ENCODE measurements at places on chromosomes 1 and 21. TPM values are rescaled to one million over a fixed set of nuclear protein-coding genes. Genes with fewer than 3 reads are reported as not detected.

The SELENBP1 gene
- total RNA-seq, result 0.22 TPM

The LCE2A gene
- total RNA-seq, result not detected

The DIO1 gene
- total RNA-seq, result not detected

The OR2L13 gene
- not detected for total RNA-seq

The THBS3 gene
- 11.3 TPM for total RNA-seq

The AMY2A gene
- total RNA-seq, result not detected

The RXRG gene
- not detected for total RNA-seq

The HEYL gene
- total RNA-seq, result not detected

The PTGS2 gene
- total RNA-seq, result not detected

The CATSPERE gene
- total RNA-seq, result not detected

The PTGER3 gene
- not detected for total RNA-seq

The TNFAIP8L2 gene
- total RNA-seq, result not detected

The BSND gene
- total RNA-seq, result not detected

The FOXJ3 gene
- 20.4 TPM for total RNA-seq

GRCh38 chr21:45607021-45607908 lies 36.3 kb upstream of the PCBP3 start:
- DNase-seq, result peak; percentile 94

DNA sequence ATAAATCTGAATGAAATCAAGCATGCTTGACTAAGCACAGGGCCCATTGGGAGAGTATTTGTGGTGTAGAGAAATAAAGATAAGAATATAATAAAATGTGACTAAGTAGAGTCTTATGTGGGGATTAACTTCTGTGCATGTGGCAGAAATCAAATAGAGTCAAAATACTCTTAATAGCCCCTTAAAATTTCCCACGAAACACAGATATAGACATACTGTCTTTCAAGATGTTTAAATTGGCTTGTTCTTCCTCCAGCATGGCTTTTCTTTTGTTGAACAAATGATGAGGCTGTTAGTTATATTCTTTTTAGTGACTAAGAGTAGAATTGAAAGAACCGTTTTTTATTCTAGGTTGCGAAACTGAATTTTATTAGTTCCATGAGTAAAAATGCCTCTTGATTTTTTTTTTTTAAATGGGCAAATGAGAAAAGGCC lies 112.3 kb downstream of the RPS6KC1 start:
- DNase-seq, result no peak

DNA sequence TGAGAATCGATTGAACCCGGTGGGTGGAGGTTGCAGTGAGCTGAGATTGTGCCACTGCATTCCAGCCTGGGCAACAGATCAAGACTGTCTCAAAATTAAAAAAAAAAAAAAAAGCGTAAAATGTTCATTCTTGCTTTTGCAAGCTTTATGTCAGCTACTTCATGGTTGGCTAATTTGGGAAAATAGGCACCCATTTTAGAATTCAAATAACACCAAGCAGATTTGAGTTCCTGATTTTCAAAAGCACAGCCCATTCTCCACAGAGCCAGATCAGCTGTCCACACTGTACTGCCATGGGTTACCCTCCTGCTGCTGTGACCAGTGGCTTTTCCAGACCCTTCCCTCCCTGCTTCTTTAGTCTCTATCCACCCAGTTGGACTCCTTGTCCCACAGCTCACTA lies 4.4 kb downstream of the THEM5 start:
- no peak for DNase-seq

GRCh38 chr1:79353224-79353623 lies 346.7 kb upstream of the ADGRL4 start:
- DNase-seq, result peak; percentile 50

DNA sequence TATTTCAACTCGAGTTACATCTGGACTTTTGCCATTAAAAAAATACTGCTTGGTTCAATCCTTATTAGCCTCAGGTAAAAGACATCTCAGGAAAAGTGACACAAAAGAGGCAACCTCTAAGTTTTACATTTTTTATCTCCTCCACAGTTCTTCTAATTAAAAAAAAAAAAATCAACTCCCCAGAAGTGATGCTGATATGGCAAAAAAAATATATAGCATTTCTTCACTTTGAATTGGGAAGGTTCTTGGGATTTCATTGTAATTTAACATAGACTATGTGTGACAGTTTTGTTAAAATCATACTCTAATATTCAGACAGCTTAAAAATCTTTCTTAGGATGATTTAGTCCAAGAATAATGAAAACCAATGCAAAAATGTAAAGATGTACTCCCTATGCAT lies 87.9 kb downstream of the LRRC8C start:
- DNase-seq, result no peak

- no peak for DNase-seq
Measured at GRCh38 chr1:116325104-116325503, 47.9 kb upstream of the ATP1A1 start.

DNA sequence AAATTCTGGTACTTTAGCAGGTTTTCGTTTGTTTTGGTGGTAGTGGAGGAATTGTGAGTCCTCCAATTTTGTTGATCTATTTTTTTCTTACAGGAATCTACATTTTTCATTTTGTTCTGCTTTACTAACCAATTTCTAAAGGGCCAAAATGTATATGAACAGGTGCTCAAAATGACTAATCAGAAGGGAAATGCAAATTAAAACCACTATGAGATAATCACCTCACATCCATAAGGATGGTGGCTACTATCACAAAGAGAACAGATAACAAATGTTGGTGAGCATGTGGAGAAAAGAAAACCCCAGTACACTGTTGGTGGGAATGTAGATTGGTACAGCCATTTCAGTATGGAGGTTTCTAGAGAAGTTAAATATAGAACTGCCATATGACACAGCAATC lies 134.2 kb downstream of the LMO4 start:
- no peak for DNase-seq

DNA sequence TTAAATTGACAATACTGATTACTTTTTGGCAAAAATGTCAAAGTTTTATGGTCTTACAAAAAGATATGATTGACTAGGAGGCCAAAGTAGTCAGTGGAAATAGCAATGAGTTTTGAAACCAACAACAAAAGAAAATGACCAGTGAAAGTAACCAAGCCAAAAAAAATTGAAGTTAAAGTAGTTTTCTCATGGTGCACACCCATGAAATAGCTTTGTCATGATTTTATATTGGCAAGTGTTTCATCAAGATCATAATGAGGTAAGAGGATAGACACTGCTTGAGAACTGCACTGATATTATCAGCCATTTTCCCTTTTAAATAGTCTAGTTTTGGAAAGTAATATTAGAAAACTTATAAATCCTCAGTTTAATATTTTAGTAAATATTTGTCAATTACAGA lies 206.2 kb upstream of the ADAMTS5 start:
- DNase-seq, result no peak

GRCh38 chr1:35707601-35708440 lies 10.9 kb downstream of the C1orf216 start:
- no peak for DNase-seq

- peak; percentile 25 for DNase-seq
Measured at GRCh38 chr1:84412316-84412942, 14.1 kb downstream of the DNASE2B start.

GRCh38 chr1:241990040-241990439 lies 8.9 kb downstream of the MAP1LC3C start:
- peak; percentile 98 for DNase-seq

DNA sequence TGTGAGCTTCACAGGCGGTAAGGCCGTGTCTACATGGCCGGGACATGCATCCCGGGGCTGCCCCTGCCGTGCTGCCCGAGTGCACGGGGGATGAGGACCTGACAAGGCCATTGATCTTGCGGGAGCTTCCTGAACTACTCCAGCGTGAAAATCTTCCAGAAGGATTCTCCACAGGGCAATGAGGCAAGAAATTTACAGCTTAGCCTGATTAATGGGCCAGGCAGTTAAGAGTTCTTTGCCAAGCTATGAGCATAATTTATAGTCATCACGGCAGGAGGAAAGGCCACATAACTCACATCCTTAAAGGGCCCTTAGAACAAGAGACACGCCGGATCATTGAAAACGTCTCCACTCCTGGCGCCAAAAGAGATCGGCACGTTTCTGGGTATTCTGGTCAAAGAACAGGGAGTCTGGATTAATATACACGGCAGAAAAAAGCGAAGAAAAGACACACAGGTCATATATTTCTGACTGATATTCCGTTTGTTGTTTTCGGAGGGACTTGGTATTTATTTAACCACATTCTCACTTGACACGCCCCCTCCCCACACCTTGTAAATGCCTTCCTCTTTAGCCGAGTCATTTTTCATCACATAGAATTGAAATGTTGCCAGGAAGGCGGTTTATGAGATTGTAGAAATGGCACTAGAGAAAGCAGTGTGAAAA lies 180.5 kb downstream of the DYRK1A start:
- peak; percentile 85 for DNase-seq

GRCh38 chr1:185015631-185016030 lies 29.7 kb upstream of the RNF2 start:
- no peak for DNase-seq

GRCh38 chr1:101178688-101179491 lies 57.9 kb upstream of the S1PR1 start:
- no peak for DNase-seq

GRCh38 chr1:172818841-172819527 lies 160.1 kb downstream of the FASLG start:
- DNase-seq, result no peak

DNA sequence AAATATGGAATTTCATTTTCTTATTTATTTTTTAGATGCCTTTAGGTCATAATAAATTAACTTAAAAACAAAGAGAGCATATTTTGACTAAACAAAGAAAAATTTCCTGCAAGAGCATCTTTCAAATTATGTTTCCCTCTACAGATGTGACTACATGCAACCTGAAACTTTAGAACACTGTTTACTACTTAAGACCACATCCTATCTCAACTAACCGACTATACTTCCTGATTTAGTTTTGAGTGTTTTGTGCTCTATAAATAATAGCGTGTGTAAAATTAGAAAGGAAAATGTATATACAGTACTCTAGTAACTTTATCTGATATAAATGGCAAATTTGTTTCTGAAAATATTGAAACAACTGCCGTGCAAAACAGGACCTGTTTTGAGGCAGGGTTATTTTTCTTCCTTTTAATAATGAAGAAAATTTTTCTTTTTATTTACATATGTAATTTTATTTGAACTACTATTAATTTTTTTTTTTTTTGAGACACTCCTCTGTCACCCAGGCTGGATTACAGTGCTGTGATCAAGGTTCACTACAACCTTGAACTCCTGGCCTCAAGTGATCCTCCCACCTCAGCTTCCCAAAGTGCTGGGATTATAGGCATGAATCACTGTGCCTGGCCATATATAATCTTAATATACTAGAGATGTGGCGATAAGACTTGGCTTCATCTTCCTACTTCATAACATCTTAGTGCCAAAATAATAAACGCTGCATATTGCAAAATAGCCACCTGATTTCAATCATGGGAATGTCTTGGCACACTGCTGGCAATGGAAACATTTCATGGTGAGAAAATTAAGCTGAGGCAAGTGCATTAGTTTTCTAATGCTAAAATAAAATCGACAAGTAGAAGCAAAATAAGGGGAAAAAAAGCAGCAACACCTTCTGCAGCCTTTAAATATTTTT lies 12.3 kb downstream of the ZRANB2 start:
- DNase-seq, result no peak

DNA sequence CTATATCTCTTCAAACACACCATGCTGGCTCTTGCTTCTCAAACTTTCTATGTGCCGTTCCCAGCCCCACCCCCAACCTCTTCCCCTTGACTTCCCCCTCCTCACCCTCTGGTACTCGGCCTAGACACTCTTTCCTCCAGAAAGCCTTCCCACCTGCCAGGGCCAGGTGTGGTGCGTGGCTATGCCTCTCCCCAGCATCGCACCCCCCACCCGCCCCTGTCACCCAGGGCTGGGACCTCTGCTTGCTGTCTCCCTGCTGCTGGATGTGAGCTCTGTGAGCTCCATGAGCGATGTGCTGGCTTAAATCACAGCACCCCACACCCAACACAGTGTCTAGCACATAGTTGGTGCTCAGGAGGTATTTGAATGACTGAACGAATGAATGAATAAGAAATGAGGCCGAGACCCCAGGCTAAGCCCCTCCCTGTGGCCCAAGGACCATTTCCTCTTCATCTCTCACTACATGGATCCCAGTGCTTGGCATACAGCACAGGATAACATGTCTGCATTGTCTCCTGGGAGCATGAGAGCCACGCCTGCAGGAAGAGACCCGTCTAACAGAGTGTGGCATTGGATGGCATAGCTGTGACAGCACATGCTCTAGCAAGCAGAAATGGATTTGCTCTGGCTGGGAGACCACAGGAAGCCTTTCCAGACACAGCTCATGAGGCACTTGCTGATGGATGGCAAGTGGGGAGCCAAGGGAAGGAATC lies 19.7 kb downstream of the TNNT2 start:
- DNase-seq, result no peak

DNA sequence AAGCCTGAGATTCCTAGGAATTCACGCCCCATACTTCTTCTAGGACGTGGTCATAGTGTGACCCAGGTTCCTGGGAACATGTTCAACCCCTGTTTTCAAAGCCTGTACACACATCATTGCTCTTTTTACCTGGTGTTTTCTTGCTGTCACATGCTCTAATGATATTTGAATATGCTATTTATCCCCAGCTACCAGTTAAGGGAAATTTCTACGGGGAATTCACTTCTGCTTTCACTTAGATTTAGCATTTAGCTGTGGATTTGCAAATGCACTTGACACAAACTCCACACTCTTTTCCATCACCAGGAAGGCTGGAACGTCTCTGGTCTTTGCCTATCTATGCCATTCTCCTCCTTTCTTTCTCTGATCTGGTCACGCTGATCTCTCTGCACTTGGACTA lies 11.3 kb upstream of the SAMSN1 start:
- DNase-seq, result no peak

GRCh38 chr1:41013024-41013423 lies 8.5 kb downstream of the SLFNL1 start:
- no peak for DNase-seq

GRCh38 chr1:32896451-32896850 lies 4.7 kb downstream of the TMEM54 start:
- DNase-seq, result no peak

- DNase-seq, result peak; percentile 33
Measured at GRCh38 chr1:65434760-65435159, 14.3 kb downstream of the LEPR start.

- DNase-seq, result no peak
Measured at GRCh38 chr21:16842696-16843035, 670.2 kb upstream of the CXADR start.

DNA sequence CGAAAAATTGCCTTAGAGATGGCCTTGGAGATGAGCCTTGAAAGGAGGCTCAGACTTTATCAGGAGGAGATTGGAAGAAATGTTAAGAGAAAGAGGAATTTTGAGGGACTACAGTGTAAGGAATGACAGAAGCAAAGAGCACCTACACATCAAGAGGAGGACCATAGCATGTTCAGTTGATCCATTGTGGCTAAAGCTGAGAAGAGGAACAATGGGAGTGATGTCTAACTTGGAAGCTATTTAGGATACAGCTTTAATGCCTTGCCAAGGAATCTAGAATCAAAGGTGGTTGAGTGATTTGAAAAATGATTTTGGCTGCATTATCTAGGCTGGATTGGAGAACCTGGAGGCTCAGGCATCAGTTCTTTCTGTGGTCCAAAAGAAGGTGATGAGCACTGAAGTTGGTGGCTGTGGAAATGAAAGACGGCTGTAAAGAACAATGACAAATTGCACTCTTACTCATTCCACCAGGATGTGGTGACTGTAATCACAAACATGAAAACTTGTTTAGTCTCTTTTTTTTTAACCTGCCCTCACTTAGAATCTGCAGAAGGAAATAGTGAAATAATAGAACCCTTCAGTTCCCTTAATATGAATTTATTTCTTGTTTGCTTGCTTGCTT lies 11.3 kb downstream of the FAM20B start:
- peak; percentile 74 for DNase-seq

All from A172 (cell line).